Glomerular endothelial cell (primary cell): ENCODE measurements at places on chromosomes 16 and 17.

- DNase-seq, result no peak
These were observed 24.9 kb downstream of the CBFB start for GRCh38 chr16:67053767-67054334.

DNA sequence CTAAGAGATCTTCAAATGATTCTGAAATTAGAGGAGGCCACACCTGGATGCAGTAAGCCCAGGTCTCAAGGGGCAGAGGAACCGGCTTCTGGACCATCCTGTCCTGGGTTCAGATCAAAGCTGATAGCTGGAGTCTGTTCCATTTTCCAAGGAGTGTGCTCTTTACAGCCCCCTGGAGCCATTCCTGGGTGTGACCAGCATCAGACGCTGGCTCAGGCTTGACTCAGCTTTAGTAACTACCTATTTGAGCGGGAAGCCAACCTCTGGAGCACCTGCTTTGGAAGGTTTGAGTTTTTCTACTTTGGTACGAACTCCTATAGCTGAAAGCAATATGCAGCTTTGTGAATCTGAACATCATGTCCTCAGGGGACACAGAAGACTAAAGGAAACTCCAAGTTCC lies 12.9 kb upstream of the BBS2 start:
- DNase-seq, result no peak

GRCh38 chr17:68035131-68035522 lies 408 bp upstream of the KPNA2 start:
- no peak for DNase-seq

- DNase-seq, result no peak
These were observed 24.3 kb downstream of the SPECC1 start for GRCh38 chr17:20033415-20033814.

DNA sequence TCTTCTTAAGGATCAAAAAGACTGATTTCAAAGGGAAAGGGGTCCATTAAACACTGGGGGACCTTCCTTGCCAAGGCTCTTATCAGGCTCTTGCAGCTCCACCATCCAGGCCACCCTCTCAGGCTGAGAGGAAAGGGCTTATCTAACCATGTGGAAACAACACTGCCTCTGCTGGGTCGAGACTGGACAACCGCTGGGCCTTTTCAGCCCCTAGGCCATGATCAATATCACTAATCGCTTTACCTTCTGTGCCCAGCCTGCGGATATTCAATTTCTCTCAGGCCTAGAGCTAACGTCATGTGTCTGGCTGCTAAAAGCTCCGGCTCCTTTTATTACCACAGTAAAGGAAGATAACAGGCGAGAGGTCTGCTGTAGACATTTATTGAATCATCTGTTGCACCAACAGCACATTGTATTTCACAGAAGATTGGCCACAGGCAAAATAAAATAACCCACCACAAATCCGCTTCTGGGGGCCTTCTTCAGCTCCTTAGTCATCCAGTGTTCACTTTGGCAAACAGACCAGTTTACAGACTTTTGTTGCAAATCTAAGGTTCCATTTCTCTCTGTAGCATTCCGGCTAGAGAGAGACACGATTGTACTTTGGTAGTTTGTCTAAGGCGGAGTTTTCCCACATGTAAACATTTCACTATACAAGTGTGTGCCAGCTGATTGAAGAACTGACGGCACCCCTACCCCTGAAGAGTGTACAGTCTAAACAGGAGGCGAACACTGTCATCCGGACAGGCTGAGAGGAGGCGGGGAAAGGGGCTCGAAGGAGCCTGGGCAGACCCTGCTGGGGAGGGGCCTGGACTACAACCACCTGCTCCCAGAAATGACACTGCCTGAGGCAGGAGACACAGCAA lies 13.9 kb downstream of the CYB561 start:
- DNase-seq, result no peak

GRCh38 chr17:82257473-82257872 lies 16.0 kb downstream of the CSNK1D start:
- no peak for DNase-seq

- no peak for DNase-seq
These were observed 4.3 kb upstream of the PABPN1L start for GRCh38 chr16:88870608-88871348.

- DNase-seq, result no peak
These were observed 46.2 kb downstream of the GNAO1 start for GRCh38 chr16:56237451-56237930.

GRCh38 chr16:19948186-19949104 lies 63.8 kb upstream of the GPRC5B start:
- DNase-seq, result no peak

DNA sequence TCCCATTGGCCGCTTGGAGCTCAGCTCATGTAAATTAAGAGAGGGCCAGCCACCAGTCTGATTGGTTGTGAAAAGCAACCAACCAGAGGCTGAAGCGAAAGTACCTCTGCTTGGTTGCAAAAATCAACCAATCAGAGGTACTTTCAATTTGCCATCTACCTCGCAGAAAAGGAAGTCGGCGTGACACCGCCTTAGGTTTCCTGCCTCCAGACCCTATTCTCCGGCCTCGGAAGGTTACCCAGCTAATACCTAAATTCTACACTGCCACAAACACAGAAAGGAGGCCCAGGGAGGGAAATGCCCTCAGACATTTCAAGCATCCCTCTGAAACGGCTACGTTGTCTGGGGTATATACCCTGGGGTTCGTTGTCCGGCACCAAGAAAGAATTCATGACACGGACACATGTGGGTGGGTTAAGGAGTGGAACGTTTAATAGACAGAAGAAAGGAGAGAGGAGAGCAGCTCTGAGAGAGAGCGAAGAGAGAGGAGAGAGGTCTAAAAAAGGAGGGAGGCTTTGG lies 481.3 kb downstream of the TMEM114 start:
- no peak for DNase-seq

GRCh38 chr16:81151648-81152310 lies 55.6 kb upstream of the GCSH start:
- DNase-seq, result no peak

DNA sequence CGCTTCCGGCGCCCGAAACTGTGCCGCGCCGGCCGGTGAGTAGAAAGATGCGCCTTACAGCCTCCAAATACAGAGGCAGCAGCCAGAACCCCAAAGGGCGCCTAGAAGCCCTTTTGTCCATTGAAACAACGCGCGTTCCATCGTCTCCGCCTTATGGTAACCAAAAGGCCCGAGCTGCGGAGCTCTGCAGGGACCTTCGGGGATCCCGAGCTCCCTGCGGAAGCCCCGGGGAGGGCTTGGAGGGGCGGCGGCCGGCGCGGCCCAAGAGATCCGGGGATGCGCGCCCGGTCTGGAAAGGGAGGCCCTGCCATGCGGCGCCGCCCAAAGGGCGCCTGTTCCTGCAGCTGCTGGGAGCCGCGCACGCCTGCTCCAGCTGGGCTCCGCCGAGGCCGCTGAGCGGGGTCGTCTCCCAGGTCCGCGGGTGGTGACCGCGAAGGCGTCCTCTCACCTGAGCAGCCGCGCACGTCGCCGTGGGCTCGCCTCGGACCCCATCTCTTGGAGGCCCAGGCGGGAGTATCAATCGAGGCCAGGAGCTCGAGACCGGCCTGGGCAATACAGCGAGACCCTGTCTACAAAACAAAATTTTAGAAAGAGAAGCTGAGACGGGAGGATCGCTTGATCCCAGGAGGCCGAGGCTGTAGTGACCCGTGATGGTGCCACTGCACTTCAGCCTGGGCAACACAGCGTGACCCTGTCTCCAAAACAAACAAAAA lies 742 bp upstream of the FBXO31 start:
- DNase-seq, result no peak

GRCh38 chr17:41613277-41614082 lies 913 bp upstream of the KRT16 start:
- DNase-seq, result no peak

DNA sequence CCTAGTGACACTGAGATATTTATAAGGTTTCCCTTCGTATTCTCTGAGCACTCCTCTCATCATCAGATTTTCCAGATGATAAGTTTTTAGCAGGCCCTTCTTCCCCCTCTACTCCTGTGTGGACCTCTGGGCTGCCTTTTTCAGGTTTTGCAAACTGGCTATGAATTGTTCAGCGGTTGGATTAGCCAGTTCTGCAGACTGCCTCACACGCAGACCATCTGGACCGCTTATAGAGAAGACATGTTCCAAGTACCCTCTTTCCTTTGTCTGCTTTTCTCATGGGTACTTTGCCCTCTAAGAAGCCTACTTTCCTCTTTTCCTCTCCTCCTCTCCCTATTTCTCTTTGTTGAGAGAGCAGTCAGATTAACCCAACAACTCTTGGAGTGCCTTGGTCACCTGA lies 111.6 kb downstream of the GRIN2A start:
- no peak for DNase-seq

DNA sequence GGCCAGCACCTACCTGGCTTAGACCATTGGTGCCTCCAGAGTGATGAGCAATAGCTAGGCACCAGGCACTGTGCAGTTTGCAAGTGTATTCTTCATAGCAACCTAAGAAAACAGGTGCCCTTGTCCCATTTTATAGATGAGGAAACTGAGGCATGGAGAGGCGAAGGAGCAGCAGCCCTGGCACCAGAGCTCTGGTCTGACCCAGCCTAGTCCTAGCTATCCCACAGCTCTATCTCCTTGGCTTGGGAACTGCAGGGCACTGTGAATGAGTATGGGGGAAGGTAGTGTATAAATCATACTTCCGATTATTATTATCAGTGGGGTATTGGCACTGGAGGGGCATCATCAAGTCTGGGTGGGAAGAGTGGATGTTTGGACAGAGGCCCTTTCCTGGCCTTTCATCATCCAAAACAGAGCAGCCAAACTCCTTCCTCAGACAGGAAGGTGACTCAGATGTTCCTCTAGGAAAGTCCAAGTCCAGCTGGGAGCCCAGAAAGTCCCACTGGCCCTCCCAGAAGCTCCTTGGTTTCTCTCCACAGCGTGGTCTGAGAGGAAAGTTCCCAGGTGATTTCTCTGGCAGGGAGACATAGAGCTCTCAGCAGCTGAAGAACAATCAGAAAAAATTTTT lies 32.0 kb upstream of the PLLP start:
- DNase-seq, result peak; percentile 91

DNA sequence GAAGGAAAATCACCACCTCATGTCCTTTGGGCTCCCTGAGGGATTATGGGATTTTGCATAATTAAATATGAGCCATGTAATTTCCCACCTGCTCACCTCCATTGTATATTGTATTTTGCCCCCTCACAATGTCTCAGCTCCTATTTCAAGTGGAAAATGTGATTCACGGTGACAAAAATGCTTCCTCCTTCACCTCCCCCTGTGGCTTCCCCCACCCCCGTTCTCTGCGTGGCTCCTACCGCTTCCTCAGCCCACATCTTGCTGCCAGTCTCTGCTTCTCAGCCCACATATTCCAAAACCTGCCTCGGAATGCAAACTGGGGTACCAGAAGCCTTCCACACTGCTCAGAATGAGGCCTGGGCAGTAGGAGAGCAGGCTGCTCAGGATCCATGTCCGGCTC lies 394.5 kb upstream of the C16orf82 start:
- DNase-seq, result no peak
